ENCODE measurements at places on chromosomes 5 and 9. TPM values are rescaled to one million over a fixed set of nuclear protein-coding genes. Genes with fewer than 3 reads are reported as not detected.
A peak's percentile ranks its signal among the peaks of the same experiment; 100 is the strongest.

- H3K27me3 ChIP-seq = no peaks in the 10 kb centered on the region
- no peak for DNase-seq
- H3K27ac ChIP-seq = peak overlapping the region; percentile 16
These were observed 620 bp upstream of the VPS13A start for GRCh38 chr9:77176686-77177142.

GRCh38 chr5:101783241-101784013 is 512.7 kb downstream of the SLCO4C1 start:
- no peak for DNase-seq
- no peaks in the 10 kb centered on the region for H3K4me1 ChIP-seq
- no peaks in the 10 kb centered on the region for H3K27me3 ChIP-seq
- no peaks in the 10 kb centered on the region for H3K36me3 ChIP-seq
- no peak overlapping the region for H3K27ac ChIP-seq

- H3K27me3 ChIP-seq = no peaks in the 10 kb centered on the region
- H3K36me3 ChIP-seq = no peaks in the 10 kb centered on the region
- peak; percentile 42 for DNase-seq
- peaks cover 10% of the 10 kb centered on the region for H3K4me1 ChIP-seq
- no peak overlapping the region for H3K27ac ChIP-seq
These were observed 59.8 kb downstream of the MARCHF3 start for GRCh38 chr5:126970517-126971017.

DNA sequence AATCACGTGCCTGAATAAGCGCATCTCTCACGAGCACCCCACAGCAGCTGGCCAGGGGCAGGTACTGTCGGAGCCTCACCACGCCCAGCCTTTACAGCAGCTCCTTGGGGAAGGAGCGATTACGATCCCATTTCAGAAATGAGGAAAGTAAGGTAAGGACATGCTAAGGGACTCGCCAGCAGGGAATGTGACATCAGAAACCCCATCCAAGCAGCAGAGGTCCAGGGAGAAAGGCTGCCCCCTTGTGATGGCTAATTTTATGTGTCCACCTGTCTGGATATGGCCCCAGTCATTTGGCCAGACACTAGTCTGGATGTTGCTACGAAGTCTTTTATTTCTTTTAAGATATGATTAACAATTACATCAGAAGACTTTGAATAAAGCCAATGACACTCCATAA is 77.3 kb downstream of the UBE2QL1 start:
- H3K36me3 ChIP-seq = no peaks in the 10 kb centered on the region
- no peak overlapping the region for H3K4me3 ChIP-seq
- no peak overlapping the region for H3K27ac ChIP-seq
- peak; percentile 1 for DNase-seq

- peak overlapping the region; percentile 2 for H3K27ac ChIP-seq
- H3K36me3 ChIP-seq = no peaks in the 10 kb centered on the region
- no peak for DNase-seq
- H3K4me3 ChIP-seq = peak overlapping the region; percentile 81
- H3K27me3 ChIP-seq = peaks cover 16% of the 10 kb centered on the region
These were observed 579 bp downstream of the SLC12A7 start for GRCh38 chr5:1111241-1111726.

- H3K36me3 ChIP-seq = no peaks in the 10 kb centered on the region
- H3K27ac ChIP-seq = no peak overlapping the region
- H3K27me3 ChIP-seq = no peaks in the 10 kb centered on the region
- no peak for DNase-seq
These were observed 143.5 kb upstream of the MRPS30 start for GRCh38 chr5:44665101-44665701.

Gene AFAP1L1
- total RNA-seq = 5.3 TPM

GRCh38 chr5:101153526-101153925 is 250.4 kb upstream of the ST8SIA4 start:
- H3K4me1 ChIP-seq = no peaks in the 10 kb centered on the region
- H3K27me3 ChIP-seq = no peaks in the 10 kb centered on the region
- H3K4me3 ChIP-seq = no peak overlapping the region
- no peak for DNase-seq

DNA sequence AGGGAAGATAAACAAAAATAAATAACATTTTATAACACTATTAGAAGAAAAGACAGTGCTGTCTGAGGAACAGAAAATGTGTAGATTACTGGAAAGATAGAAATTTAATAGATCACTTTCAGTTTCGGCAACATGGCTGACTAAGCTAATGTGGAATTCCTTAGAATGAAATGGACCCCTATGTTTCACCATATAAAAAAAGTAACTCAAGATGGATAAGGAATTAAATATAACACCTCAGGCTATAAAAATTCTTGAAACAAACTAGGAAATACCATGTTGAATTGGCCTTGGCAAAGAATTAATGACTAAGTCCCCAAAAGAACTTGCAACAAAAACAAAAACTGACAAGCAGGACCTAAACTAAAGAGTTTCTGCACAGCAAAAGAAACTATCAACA is 558.3 kb downstream of the CHSY3 start:
- no peak overlapping the region for H3K27ac ChIP-seq
- DNase-seq = no peak

Gene INSL6
- total RNA-seq = not detected

GRCh38 chr5:96624596-96624995 is 37.6 kb upstream of the CAST start:
- H3K4me3 ChIP-seq = no peak overlapping the region
- no peak for DNase-seq
- H3K36me3 ChIP-seq = no peaks in the 10 kb centered on the region
- H3K27me3 ChIP-seq = no peaks in the 10 kb centered on the region
- no peak overlapping the region for H3K27ac ChIP-seq

Gene CNTNAP3B
- 2.2 TPM for total RNA-seq

- H3K4me1 ChIP-seq = peaks cover 3% of the 10 kb centered on the region
- no peaks in the 10 kb centered on the region for H3K27me3 ChIP-seq
- no peak for DNase-seq
- no peak overlapping the region for H3K4me3 ChIP-seq
These were observed 27.5 kb downstream of the FNIP1 start for GRCh38 chr5:131769336-131769735.

Gene OR1J2
- total RNA-seq = not detected

DNA sequence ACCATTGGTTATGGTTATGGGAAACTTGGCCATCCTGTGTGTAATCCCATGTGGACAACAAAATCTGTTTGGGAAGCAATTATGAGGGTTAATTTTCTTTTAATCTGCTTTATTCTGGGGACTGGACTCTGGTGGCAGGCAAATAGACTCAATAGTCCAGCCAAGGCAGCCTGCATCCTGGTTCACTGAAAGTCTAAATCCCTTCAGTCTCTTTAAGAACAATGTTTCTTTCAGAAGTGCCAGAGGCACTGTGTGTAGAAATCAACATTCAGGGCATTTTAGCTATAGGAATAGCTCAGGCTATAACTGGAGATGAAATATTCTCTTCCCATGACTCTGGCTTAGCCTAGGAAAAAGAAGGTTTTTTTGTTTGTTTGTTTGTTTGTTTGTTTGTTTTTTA is 118.0 kb downstream of the SPATA31D1 start:
- no peak overlapping the region for H3K27ac ChIP-seq
- H3K36me3 ChIP-seq = no peaks in the 10 kb centered on the region
- H3K4me1 ChIP-seq = peaks cover 2% of the 10 kb centered on the region
- H3K27me3 ChIP-seq = no peaks in the 10 kb centered on the region
- no peak overlapping the region for H3K4me3 ChIP-seq
- no peak for DNase-seq

- DNase-seq = peak; percentile 27
- H3K27ac ChIP-seq = no peak overlapping the region
- no peaks in the 10 kb centered on the region for H3K27me3 ChIP-seq
- H3K4me1 ChIP-seq = peaks cover 9% of the 10 kb centered on the region
These were observed 74.3 kb upstream of the PTGER4 start for GRCh38 chr5:40605295-40605958.

GRCh38 chr5:140611020-140611521 is 21.9 kb downstream of the CD14 start:
- no peak overlapping the region for H3K4me3 ChIP-seq
- peaks cover 2% of the 10 kb centered on the region for H3K4me1 ChIP-seq
- H3K27ac ChIP-seq = no peak overlapping the region
- peaks cover 6% of the 10 kb centered on the region for H3K27me3 ChIP-seq

DNA sequence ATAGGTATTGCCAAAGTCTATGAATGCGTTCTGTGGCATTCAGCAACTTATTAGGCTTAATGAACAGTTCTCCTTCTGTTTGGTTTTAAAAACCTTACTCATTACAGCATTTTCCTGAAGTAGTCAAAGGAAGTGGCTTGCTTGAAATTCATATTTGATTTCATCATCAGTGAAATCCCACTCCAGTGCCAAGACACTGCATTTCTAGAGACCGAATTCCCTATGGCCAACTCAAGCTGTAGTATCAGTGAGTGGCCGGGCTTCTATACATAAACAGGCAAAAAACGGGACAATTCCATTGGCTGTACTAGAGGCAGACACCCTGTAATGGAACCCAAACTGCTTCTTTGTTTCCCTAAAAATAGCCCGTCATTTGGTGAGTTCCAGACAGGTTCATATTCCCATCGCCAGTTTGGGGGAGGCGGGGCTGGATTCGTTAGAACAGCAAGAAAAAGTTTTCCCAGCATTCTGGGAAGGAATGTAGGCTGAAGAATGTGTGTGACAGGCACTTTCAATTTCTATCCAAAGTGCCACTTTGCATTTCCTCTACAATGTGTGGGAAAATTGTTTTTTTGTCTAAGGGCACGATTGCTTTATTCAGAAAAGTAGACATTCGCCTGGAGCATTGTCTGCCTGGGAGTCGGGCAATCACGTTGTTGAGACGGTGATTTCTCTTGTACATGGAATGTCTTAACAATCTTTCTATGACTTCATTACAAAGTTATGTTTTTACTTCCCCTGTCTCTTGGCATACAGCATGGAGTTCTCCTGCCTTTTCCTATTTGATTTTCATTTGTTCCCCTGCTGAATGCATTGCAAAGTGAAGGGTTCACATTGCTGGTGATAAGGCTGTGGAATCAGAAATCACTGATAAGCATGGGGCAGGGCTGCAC is 141.8 kb upstream of the MAST4 start:
- H3K27ac ChIP-seq = no peak overlapping the region
- H3K36me3 ChIP-seq = no peaks in the 10 kb centered on the region
- no peak overlapping the region for H3K4me3 ChIP-seq
- no peaks in the 10 kb centered on the region for H3K4me1 ChIP-seq
- no peak for DNase-seq
- H3K27me3 ChIP-seq = no peaks in the 10 kb centered on the region

GRCh38 chr9:227860-228259 is 13.2 kb downstream of the DOCK8 start:
- no peak for DNase-seq
- no peaks in the 10 kb centered on the region for H3K27me3 ChIP-seq
- no peak overlapping the region for H3K27ac ChIP-seq
- no peaks in the 10 kb centered on the region for H3K36me3 ChIP-seq
- H3K4me1 ChIP-seq = no peaks in the 10 kb centered on the region
- no peak overlapping the region for H3K4me3 ChIP-seq

DNA sequence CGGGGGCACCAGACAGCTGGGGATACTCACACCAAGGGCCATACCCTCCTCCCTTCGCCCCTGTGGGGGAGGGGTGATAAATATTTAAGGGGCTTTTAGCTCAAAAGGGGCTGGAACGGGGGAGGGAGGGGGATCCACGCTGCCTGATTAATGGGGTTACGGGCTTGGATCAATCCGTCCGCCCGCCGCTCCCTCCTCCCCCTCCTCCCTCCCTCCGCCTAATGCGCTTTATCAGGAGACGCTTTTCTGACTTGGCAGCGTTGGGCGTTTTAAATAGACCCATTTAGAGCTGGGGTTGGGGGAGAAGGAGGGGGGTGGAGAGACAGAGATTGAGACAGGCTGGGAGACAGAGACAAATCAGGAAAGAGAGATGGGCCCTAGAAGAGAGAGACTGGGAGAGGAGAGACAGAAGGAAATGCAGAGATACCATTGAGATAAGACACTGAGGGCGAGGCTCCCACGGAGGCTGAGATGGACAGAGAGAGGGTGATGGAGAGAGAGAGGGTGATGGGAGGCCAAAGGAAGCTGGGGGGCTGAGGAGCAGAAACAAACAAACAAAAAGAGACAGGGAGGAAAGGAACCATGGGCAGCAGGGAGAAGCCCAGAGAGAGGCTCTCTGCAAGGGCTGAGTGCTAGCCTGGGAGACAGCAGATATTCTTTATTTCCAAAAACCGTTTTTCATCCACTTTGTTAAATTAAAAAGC is 10.3 kb downstream of the CNTFR start:
- no peak overlapping the region for H3K27ac ChIP-seq
- H3K36me3 ChIP-seq = no peaks in the 10 kb centered on the region
- peaks cover 91% of the 10 kb centered on the region for H3K27me3 ChIP-seq

DNA sequence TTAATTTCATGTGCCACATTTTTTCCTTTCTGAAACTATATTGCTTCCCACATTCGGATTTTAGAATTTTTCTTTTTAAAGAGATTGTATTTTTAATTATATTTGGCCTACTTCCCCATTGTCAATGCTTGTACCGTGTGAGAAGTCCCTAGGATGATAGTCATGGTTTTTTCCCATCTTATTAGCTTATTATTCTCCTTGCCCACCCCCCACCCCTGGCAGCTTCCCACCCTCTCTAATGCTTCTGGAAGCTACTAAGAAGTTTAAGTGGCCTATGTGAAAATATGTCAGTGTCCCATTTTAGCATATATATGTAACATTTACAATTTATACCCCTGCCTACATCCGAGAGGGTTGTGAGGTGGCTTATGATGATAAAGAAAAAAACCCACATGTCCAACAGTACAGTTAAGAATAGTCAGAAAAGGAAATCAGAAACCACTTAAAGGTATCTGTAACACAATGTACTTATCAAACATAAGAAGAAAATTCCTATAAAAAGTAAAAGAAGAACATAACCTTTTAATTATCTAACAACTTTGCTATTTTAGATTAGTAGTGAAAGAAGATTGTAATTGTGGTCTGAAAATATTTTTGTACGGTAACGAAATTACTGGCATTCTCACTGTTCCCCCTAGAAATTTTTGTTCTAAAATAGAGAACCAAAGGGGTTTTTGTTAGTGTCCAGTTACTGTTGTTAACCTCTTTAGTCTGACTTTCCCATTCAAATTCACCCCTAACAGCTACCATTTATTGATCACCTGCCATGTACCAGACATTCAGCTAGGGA is 62.1 kb downstream of the SLC44A1 start:
- no peak overlapping the region for H3K4me3 ChIP-seq
- no peaks in the 10 kb centered on the region for H3K27me3 ChIP-seq
- no peak for DNase-seq
- H3K27ac ChIP-seq = no peak overlapping the region
- H3K4me1 ChIP-seq = peaks cover 4% of the 10 kb centered on the region

- H3K4me3 ChIP-seq = no peak overlapping the region
- H3K36me3 ChIP-seq = no peaks in the 10 kb centered on the region
- H3K27ac ChIP-seq = no peak overlapping the region
- no peak for DNase-seq
These were observed 286.6 kb downstream of the RFX3 start for GRCh38 chr9:3239240-3239639.
